Skeletal muscle tissue (tissue), 5 donors: ENCODE measurements at places on chromosomes 5 and 9. TPM values are rescaled to one million over a fixed set of nuclear protein-coding genes. Genes with fewer than 3 reads are reported as not detected.

Gene SLC34A1
- total RNA-seq, result not detected

Gene ZNF879
- total RNA-seq, result 4.7 TPM

Gene PCDHGB1
- 1.6 TPM for total RNA-seq

Gene PCDHGA3
- total RNA-seq, result 2.1 TPM
